ENCODE measurements at places on chromosomes 2 and 18.

DNA sequence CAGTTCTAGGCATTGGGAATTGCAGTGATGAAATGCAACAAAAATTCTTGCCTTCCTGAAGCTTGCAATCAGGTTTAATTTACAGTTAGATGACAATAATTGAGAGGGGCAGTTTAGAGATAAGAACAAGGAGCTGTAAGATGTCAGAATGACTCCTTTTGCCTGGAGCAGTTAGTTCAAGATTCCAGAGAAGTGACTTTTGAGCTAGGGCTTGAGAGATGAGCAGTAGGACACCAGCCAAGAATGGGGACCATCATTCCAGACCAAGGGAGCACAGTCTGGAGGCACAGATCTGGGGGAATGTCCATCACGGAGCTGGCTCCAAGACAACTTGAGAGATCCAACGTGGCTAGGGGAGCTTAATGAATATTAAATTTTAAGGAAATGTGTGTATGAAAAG, 26.8 kb downstream of the CACNB4 start:
- DNase-seq, result no peak

DNA sequence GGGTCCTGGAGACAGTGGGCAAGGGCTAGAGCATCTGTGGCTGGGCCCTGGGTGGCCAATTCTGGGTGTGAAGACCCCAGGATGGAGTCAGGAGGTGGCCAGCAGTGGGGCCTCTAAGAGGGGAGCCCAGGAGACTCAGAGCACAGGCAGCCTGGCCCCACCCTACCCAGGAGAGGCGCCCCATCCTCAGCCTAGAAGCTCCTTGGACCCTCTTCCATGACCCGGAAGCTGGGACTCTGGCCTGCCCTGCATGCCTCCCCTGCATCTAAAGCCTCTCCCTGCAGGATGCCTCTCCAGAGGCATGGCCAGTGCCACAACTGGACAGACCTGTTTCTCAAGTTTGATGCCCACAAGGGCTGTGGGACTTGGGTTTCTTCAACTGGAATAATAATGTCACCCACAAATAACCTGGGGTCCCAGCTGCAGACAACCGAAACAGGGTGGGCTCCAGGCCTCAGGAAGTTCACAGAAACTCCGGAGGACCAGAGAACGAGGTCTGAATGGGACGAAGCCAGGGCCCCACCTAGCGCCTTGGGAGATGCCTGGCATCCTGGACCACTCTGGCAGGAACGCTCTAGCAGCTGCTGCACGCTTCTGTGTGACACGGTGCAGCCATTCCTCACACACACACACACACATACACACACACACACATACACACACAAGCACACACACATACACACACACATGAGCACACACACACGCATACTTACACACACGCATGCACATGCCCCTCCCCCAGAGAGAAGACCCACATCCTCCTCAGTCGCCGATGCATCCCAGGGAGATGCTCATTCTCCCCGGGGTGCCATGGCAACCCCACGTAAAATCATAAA, 16.4 kb downstream of the KCNIP3 start:
- no peak for DNase-seq

- DNase-seq, result no peak
Measured at GRCh38 chr2:27773959-27774358, 2.4 kb downstream of the MRPL33 start.

GRCh38 chr2:20169796-20170703, 54.9 kb downstream of the SDC1 start:
- DNase-seq, result no peak
